ENCODE measurements at places on chromosomes 4 and X. TPM values are rescaled to one million over a fixed set of nuclear protein-coding genes. Genes with fewer than 3 reads are reported as not detected.

The CT45A3 gene
- total RNA-seq: not detected

The DCAF4L1 gene
- 0.19 TPM for total RNA-seq

The NDP gene
- 2.3 TPM for total RNA-seq

The TIMM17B gene
- 26.5 TPM for total RNA-seq

The FAM184B gene
- under 0.01 TPM for total RNA-seq

The GRXCR1 gene
- total RNA-seq: not detected

The CDS1 gene
- under 0.01 TPM for total RNA-seq

The IL15 gene
- 3.3 TPM for total RNA-seq

The PHOX2B gene
- total RNA-seq: not detected

The MAGED4 gene
- 18.6 TPM for total RNA-seq

The ARR3 gene
- total RNA-seq: not detected

The PABPC4L gene
- total RNA-seq: 0.38 TPM

The PLP1 gene
- under 0.01 TPM for total RNA-seq

The SYN1 gene
- 0.28 TPM for total RNA-seq

The ODAPH gene
- total RNA-seq: not detected

The PRKX gene
- 14.2 TPM for total RNA-seq

The CFAP47 gene
- under 0.01 TPM for total RNA-seq

The RELL1 gene
- 127 TPM for total RNA-seq

The NAP1L5 gene
- 12.3 TPM for total RNA-seq

The MFAP3L gene
- 19.4 TPM for total RNA-seq

The SPP1 gene
- 10.7 TPM for total RNA-seq

The PTCHD1 gene
- total RNA-seq: not detected

The NLGN3 gene
- total RNA-seq: under 0.01 TPM

The L1CAM gene
- 3.7 TPM for total RNA-seq

The CFP gene
- 0.19 TPM for total RNA-seq

The DCAF8L2 gene
- not detected for total RNA-seq

The STK26 gene
- 11.7 TPM for total RNA-seq

The IRS4 gene
- not detected for total RNA-seq

The SLC10A4 gene
- 0.28 TPM for total RNA-seq

The VCX3A gene
- total RNA-seq: not detected

The NKX6-1 gene
- total RNA-seq: not detected

Data from regular cardiac myocyte (primary cell).